ENCODE measurements at places on chromosomes 16 and 17.
A peak's percentile ranks its signal among the peaks of the same experiment; 100 is the strongest.

DNA sequence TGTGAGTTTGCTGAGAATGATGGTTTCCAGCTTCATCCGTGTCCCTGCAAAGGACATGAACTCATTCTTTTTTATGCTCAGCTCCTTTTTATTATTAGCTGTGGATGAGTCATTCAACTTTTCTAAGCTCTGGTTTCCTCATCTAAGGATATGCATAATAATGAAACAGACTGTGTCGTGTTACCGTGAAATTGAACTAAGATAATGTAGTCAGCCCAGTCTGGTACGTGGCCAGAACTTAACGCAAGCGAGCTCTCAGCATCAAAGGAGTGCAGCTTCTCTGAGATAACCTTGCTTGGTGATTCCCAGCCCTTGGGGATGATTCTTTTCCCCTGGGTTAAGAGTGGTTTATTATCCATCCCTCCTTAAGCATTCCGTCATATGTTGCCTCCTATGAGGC, 454.3 kb upstream of the EEF2KMT start:
- no peak for DNase-seq

DNA sequence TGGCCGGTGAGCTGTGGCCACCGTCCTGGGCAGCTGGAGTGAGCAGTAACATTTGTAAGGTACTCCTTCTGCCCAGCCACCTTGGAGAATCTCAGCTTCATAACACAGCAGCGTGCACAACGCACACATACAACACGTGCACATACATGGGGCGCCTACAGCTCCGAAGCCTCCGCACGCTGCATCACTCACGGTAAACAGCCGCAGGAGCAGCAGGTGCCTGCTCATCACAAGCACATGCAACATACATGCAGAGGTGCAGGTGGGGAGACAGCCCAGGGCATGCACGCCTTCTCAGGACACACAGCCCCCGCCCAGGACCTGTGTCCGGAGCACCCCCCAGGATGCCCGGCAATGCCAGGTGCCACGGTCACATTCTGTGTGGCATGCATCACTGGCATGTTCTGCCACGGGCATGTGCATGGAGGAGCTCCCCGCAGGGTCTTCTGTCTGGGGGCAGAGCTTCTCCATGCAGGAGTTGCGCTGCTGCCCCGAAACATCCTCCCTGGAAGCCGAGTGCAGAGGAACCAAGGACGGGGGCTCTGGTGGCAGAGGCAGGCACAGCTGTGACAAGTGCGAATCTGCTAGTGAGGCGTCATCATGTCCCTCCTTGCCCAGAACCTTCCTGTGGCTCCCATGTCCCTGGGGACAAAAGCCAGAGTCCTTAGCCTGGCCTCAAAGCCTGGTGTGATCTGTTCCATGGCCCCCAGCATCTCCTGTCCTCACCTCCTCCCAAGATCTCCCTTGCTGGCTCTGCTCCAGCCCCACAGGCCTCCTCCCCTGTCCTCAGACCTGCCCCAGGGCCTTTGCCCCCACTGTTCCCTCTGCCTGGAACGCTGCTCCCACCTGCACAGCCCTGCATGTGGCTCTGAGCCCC, 184.0 kb upstream of the GSE1 start:
- DNase-seq: no peak

DNA sequence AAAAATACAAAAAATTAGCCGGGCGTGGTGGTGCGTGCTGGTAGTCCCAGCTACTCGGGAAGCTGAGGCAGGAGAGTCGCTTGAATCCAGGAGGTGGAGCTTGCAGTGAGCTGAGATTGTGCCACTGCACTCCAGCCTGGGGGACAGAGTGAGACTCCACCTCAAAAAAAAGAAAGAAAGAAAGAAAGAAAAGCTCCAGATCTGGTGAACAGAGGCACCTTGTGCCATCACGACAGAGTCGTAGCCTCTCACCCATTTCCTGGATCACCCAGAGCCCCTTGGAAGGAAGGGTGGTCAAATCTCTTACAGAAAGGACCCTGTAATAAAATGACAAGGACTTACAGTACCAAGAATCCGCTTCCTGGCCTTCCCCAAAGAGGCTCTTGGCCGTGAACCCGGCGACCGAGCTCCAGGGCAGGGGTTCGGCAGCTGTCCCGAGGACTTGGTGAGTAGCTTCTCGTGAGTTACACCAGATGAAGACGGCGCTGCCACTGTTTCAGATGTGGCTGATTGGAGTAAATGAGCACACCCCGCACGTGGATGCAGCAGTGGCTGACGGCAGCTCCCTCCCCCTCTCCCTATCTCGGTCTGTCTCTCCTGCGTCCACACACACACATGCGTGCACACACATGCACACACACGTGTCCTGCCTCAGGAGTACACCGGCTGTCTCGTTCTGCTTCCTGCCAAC, 13.5 kb downstream of the LGALS3BP start:
- no peak for DNase-seq

- peak; percentile 68 for DNase-seq
Observed at GRCh38 chr17:77451245-77451893, 310.6 kb downstream of the SEC14L1 start.

- DNase-seq: no peak
Observed at GRCh38 chr17:77602062-77602746, 356.3 kb upstream of the TNRC6C start.

DNA sequence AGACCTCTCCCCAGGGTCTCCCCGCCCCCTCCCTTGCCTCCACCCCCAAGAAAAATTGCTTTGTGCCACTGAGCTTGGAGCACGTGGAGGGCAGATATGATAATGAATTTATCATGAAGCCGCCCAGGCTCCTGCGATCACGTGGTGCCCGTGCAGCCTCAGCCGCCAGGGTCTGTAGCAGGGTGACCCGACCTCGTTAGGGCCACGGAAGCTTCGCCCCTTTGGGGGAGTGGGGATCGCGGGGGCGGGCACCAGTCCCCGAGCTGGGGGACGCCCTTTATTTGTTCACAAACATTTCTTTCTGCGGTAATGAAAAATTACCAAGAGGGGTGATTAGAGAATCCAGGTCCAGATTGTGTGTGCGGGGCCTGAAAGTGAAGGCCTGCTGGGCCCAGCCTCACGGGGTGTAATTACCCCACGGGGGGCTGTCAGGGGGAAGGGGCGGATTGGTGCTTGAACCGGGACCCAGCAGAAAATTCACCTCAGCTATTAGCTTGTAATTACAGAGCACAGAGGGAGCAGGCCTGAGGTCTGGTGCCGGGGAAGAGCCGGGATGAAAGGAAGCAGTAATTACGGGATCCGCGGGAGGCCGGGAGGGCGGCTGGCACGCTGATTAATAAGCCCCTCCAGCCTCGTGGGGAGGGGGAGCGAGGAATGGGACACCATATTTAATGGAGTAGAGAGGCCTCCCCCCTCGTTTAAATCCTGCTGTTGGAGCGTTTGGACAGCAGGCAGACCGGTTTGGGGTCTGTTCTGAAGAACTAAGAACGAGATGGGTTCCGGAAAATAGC, 13.3 kb downstream of the GSE1 start:
- DNase-seq: no peak

GRCh38 chr16:11980136-11980844, 3.8 kb downstream of the SNX29 start:
- no peak for DNase-seq

GRCh38 chr17:56592487-56593085, 913 bp upstream of the NOG start:
- peak; percentile 39 for DNase-seq

DNA sequence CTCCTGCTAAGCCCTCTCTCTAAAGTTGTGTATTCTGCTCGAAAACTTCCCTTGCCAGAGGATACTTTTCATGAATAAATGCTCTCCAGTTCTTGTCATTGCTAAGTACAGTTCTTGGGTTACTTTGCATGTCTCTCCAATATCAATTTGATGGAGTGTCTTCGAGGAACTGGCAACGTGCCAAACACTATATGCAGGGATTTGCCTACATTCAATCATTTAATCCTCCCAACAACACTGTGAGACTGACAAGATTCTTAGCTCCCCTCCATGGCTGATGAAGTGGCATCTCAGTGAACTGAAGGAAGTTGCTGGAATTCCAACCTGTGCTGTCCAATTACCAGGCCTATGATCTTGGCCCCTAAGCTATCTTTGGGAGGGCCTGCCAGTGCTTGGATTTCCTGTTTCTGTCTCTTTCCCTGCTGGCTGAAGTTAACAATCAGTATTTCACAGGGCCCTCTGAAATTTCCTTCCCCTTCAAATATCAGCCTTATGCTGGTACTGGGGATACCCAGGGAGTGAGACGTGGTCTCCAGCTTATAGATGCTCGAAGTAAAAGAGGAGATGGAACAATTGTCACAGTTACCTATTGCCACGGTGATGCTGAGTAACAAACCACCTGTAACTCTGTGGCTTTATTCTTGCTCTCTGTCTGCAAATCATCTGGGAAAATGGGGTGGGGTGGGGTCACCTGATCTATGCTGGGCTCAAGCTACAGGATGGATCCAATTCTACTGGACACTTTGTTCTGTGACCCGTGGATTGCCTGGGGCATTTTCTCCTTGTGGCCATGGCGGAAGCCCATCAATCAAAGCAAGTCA, 19.4 kb upstream of the CRISPLD2 start:
- no peak for DNase-seq

- DNase-seq: no peak
Observed at GRCh38 chr17:65154770-65155589, 17.8 kb downstream of the RGS9 start.

DNA sequence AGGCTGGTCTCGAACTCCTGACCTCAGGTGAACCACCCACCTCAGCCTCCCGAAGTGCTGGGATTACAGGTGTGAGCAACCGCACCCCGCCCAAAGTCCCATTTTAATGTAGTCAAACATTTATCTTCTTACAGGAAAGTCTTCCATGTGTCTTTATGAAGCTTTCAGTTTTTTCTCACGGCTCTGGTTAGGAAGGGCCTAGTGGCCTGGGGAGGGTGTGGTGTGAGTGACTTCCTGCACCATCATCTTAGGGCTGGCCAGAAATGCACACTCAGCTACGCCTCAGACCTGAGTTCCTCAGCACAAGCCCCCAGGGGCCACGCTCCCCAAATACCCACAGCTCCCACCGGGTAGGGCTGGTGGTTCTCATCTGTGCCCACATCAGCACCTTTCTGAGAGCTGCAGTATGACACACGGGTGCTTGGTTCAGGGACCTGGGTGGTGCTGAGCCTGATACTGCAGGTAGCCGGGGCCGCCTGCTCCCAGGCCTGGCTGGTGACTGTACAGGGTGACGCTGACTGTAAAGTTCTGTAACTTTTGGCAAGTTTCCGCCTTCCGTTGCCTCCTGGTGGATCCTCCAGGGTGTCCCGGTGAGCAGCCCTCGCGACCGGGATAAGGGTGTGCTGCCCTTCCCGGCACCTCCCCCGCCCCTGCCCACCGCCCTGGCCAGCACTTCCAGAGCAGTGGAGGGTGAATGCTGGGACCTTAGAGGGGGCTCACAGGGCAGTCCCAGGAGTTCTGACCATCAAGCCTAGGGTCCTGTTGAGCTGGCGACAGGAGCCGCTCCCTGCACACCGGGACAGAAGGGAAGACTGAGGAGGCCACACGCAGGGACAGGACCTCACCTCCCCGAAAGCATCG, 52.5 kb downstream of the ZNF778 start:
- no peak for DNase-seq

GRCh38 chr17:27559506-27560481, 71.2 kb upstream of the LGALS9 start:
- no peak for DNase-seq

GRCh38 chr16:590188-590814, 435 bp downstream of the RAB40C start:
- no peak for DNase-seq

- DNase-seq: no peak
Observed at GRCh38 chr17:8051831-8052230, 13.0 kb downstream of the ALOX15B start.

- DNase-seq: no peak
Observed at GRCh38 chr17:79276821-79277220, 202.2 kb downstream of the ENGASE start.

GRCh38 chr17:61758430-61758829, 104.9 kb downstream of the BRIP1 start:
- no peak for DNase-seq

GRCh38 chr16:24286741-24287405, 30.7 kb downstream of the CACNG3 start:
- DNase-seq: no peak

- no peak for DNase-seq
Observed at GRCh38 chr17:74141612-74142011, 61.9 kb upstream of the RPL38 start.

DNA sequence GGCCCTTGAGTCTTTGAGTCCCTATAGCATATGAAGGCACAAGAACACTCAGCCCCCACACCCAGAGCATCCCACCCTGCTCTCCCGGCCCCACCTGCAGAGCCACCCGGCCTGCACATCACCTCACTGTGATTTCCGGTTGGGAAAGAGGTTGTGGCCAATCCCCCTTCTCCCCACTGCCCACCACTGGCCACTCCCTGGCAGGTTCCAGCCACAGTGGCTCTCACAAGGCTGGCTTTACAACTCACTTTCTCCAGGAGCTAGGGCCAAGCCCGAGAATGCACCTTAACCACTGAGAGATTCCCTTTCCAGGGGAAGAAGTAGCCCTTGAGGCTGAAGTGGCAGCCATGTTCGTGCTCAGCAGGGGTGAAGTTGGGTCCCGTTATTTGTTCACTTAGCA, 123.9 kb downstream of the C16orf78 start:
- no peak for DNase-seq

DNA sequence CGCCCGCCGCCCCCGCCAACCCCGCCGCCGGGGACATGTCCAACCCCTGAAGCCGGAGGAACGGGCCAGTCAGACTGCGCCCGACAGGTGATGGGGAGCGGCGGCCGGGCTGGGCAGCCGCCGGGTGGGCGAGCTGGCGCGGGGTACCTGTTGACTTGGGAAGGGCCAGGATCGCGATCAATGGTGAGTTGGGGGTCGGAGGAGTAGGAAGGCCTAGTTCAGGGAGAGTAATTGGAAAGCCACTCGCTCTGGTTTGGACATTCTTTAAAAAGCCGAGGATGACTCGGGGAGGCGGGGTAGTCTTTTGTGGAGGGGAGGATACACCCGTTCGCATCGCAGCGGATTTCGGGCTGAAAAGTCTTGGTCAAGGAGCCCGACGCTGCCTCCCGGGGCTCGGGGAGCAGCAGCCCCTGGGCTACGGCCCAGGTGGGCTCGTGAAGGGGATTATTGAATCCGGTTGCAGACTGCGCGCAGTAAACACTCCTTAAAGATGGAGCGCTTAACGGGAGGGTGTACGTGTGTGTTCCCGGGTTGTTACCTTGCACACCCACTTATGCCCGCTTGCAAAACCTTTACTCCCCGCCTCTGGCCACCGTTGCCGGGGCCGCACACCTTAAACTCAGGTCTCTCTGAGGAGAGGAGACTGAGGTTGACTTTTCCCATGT, 123.8 kb downstream of the GOSR1 start:
- DNase-seq: no peak
